ENCODE measurements at places on chromosomes 1 and 21. TPM values are rescaled to one million over a fixed set of nuclear protein-coding genes. Genes with fewer than 3 reads are reported as not detected.

- DNase-seq = no peak
Observed at GRCh38 chr1:244442850-244443249, 8.9 kb downstream of the ADSS2 start.

DNA sequence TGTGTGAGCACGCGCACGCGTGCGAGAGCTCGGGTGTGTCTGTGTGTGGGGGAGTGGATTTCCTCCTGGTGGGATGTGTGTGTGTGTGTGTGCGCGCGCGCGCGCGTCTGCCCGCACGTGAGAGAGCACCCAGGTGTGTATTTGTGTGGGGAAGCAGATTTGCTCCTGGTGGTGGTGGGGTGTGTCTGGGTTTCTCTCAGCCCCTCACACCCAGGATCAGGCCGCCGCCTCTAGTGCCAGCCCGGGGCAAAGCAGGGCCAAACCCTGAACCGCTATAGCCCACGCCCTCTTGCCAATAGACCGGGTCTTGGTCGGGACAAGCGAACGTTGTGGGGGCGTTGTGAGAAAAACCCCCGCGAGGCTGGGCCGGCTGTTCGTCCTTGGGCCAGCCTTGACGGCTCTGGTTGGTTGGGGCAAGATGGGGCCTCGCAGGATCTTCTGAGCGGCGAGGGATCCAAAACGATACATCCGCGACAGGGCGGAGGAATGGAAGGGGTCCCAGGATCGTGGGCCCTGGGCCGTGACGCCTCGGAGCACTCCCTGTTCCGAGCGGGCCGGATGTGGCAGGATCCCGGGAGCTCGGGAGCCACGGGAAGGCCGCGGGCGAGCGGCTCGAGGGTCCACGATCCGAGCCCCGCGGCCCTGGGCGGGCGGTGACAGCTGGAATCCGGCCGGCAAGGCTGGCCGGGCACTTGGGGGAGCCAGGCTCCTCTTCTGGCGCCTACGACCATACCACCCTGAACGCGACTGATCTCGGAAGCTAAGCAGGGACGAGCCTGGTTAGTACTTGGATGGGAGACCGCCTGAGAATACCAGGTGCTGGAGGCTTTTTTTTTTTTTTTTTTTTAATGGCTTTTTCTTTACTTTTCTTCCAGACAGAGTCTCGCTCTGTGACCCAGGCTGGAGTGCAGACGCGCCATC lies 68.2 kb downstream of the RNF187 start:
- DNase-seq = no peak

GRCh38 chr1:9426291-9426711 lies 113.0 kb upstream of the SLC25A33 start:
- DNase-seq = no peak

GRCh38 chr1:234954613-234955012 lies 174.0 kb downstream of the TOMM20 start:
- no peak for DNase-seq

GRCh38 chr1:153946622-153947241 lies at the start of gene DENND4B:
Gene DENND4B (minus strand): TSS chr1:153946718. CDS start chr1:153944374, 2,344 bp downstream.
- DNase-seq = peak; percentile 76

DNA sequence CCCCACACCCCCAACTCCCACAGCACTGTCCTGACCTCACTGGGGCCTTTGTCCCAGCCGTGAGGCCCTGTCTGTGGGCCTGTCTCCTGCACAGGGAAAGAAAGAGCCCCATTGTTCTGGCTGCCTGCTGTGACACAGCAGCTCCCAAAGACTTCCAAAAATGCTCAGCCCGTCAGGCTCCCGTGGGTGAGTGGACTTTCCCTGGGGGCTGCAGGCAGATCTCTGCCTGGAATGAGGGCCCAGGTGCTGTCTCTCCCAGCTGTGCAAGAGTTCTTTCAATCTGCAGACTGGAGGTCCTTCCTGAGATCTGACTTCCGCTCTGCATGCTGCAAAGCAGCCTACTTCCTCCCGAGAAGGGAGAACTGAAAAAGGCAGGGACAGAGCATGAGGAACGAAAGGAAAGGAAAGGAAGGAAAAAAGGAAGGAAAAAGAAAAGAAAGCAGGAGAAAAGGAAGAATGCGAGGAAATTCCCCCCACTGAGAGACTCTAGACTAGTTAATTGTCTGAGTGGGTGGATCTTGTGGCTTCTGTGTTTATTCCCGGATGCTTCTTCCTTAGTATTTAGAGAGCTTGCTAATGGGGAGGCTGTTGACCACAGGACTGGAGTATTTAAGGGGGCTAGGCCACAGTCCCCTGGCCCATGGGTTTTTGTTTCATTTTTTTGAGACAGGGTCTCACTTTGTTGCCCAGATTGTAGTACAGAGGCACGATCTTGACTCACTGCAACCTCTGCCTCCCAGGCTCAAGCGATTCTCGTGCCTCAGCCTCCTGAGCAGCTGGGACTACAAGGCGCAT lies 15.0 kb downstream of the NES start:
- no peak for DNase-seq

DNA sequence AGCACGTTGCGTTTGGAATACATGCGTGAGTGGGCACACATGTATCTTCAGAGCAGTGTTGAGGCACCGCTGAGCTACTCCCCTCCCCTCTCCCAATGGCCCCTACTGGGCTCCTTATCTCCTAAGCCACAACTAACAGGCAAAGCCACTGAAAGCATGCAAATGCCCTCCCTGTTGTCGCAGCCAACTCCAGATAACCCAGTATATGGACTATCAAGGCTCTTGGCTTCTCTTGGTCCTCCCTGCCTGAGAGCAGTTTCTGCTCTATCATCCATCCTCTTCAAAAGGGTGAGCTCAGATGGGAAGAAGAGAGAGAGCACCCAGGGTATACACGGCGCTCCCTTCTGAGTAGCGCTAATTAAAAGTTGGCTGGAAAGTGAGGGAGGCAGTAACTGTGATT lies 58.5 kb upstream of the CNTN2 start:
- no peak for DNase-seq

- DNase-seq = no peak
Observed at GRCh38 chr1:26745191-26745590, 42.6 kb upstream of the PIGV start.

DNA sequence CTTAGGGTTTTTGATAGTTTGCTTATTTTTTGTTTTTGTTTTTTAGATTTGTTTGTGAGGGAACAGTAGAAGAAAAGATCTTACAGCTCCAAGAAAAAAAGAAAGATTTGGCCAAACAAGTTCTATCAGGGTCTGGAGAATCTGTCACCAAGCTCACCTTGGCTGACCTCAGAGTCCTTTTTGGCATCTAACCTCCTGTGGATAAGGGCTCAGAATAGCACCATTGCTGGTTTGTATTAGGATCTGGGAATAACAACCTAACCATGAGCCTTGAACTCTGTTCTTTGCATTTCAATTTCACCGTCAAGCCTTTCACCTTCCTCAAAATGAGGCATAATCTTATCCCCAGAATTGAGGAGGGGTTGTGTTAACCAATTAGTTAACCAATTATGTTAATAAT lies 20.2 kb downstream of the TRIM45 start:
- DNase-seq = no peak

DNA sequence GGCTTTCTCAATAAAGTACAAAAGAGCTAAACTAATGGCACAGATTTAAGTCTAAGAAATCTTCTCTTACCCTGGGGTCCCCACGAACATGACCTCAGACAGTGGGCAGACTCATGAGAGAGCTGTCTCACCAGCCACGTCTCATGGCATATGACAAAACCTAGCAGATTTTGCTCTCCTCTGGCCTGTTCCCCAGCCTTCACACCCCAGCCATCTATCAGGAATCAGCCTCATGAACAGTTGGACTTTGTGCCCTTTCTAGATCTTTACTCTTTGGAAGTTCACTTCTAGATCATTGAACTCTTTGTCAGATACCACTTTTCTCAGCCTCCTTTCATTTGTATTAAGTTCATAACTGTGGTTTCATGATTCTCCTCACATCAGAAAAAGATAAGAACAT lies 14.2 kb upstream of the HSD3B1 start:
- no peak for DNase-seq

GRCh38 chr1:200668514-200669313 lies 993 bp downstream of the DDX59 start:
- DNase-seq = no peak

- no peak for DNase-seq
Observed at GRCh38 chr1:161131523-161132409, 701 bp downstream of the DEDD start.

GRCh38 chr1:65174585-65174984 lies 26.6 kb downstream of the AK4 start:
- no peak for DNase-seq

DNA sequence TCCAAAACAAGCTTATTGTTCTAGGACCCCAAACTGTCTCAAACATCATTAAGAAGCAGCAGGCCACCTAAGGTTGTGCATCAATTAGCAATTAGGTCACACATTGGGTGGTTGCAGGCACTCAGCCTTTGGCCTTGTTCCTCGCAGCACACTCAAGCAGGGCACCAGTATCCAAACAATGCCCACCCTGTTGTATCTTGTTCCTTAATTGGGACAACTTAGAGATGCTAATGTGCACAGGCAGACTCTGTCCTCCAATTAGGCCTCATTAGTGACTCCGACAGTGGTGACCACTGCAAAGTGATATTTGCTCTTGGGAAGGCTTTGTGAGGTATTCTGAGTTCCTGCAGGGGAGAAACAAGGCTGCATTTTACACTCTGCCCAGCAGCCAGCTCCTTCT lies 515.1 kb upstream of the PTBP2 start:
- DNase-seq = no peak

- no peak for DNase-seq
Observed at GRCh38 chr1:198151688-198152087, 5.1 kb upstream of the NEK7 start.

DNA sequence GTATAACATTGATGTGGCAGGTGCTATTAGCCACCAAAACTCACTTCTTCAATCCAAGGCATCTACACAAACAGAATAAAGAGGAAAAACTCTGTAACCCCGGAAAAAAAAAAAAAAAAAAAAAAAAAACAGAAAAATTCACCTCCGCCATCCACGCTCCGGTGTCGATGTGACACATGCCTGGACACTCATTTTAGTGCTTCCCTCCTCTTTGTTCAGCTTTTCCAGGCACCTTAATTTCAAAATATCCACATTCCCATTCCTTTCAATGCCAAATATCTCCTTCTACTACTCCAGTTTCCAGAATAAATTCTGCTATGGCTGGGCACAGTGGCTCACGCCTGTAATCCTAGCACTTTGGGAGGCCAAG lies 5.8 kb upstream of the RERE start:
- DNase-seq = no peak

DNA sequence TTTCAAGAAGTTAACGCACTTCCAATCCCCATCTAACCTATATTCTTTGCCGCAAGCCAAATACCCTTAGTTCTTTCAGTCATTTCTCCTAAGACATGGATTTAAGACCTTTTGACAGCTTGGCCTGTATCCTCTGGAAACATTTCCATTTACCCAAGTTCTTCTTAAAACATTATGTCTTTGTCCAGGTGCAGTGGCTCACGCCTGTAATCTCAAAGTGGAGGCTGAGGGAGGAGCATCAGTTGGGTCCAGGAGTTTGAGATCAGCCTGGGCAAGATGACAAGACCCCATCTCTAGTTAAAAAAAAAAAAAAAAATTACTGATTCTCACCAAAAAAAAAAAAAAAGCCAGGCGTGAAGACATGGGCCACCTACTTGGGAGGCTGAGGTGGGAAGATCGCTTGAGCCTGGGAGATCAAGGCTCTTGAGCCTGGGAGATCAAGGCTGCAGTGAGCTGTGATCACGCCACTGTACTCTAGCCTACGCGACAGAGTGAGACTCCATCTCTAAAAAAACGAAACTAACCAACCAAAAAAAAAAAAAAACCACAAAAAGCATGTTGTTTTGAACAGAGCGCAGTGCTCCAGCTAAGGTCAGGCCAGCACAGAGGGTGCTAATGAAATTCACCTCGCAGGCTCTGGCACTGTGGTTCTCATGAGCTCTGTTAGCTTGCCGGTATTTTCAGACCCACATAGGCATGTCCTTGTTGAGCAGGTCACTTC lies 36.0 kb downstream of the NUAK2 start:
- DNase-seq = no peak

- DNase-seq = no peak
Observed at GRCh38 chr1:184747089-184747955, 7.3 kb downstream of the EDEM3 start.

DNA sequence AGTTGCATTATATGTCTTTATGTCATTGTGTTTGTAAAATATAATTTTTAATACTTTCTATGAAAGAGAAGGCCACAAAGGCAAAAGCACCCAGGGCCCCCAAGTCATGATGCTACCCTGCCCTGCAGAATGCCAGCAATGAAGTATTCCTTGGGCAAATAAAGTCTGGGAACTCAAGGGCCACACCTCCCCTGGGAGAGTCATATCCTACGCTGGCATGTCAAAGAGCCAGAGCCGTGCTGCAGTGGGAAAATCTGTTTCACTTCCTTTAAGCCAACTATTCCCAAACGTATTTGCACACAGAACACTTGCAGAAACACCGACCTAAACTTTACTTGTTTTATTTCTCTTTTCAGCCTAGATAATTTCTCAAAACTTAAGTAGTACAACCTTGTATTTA lies 98.4 kb upstream of the KAZN start:
- DNase-seq = no peak

DNA sequence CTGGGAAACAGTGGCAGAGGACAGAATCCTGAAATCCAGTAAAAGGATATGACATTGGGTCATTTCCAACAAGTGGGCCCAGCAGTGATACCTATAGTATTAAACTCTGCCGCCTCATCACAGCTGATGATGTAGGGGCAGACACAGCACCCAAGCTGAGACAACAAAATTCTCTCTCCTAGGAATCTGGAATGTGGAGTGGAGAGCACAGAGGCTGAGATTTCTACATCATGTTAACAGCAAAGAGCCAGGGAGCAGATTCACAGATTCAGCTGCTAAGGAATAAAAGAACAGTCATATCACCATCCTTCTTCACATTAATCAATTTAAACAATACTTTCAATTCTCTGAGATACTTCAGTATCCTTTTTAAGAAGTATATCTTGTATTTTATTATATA lies 61.9 kb downstream of the CRP start:
- no peak for DNase-seq

- no peak for DNase-seq
Observed at GRCh38 chr1:94101613-94102525, 19.1 kb downstream of the ABCA4 start.

DNA sequence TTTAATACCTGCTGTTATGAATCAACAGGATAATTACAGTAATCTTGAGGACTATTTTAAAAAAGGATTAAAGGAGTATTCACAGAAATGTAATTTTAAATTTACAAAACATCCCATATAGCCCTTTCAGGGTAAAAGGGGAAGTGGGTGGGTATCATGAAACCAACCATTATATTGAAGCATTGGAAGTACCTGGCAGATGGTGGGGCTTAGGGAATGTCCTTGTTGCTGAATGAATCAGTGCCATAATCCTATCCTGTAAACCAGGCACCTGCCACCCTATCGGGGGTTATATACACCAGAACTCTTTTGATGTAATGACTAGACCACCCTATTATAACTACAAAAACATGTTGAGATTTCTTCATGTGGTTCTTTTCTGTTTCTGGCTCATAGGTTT lies 30.4 kb downstream of the CDC14A start:
- DNase-seq = no peak

- no peak for DNase-seq
Observed at GRCh38 chr1:155703216-155703615, 14.3 kb downstream of the DAP3 start.

HSD3B1 gene
- 0.78 TPM for polyA plus RNA-seq

LINGO4 gene
- not detected for polyA plus RNA-seq

TDRD5 gene
- 5.1 TPM for polyA plus RNA-seq

SSR2 gene
- 362 TPM for polyA plus RNA-seq

RWDD3 gene
- polyA plus RNA-seq = 58.0 TPM

AXDND1 gene
- 28.8 TPM for polyA plus RNA-seq

KLHDC8A gene
- 2.5 TPM for polyA plus RNA-seq

SLC9C2 gene
- polyA plus RNA-seq = 0.27 TPM

RCSD1 gene
- polyA plus RNA-seq = 12.0 TPM

GPN2 gene
- polyA plus RNA-seq = 32.7 TPM

NHLH2 gene
- not detected for polyA plus RNA-seq

GSTM5 gene
- polyA plus RNA-seq = 44.7 TPM

DDR2 gene
- 22.2 TPM for polyA plus RNA-seq

MTMR11 gene
- polyA plus RNA-seq = 35.7 TPM

KPRP gene
- not detected for polyA plus RNA-seq
